Daoy (cell line): ENCODE measurements at places on chromosomes 3 and 15.

DNA sequence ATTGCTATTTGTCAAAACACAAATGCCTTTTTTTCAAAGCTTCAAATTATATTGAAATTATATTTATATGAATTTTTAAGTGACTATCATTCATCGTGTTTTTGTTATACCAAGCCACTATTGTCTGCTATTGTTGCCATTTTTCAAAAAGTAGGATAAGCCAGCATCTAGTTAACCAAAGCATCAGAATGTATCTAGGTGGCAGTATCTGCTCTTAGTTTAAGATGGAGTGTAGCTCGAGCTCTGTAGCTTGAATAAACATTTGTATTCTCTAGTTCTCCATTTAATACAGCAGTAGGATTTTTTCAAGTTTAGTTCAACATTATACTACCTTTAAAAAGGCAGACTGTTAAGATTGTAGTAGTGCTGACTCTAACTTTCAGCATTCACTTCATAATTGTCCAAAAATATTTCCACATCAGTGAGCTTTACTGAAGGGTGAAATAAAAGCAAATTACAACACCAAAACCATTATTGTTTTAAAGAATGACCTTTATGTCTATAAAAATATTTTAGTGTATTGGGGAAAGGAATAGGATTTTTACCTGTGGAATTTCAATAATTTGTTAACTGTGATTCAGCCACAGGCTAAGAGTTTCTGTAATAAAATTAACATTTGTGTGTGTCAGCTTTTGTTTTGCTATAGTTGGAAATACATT is 19.6 kb upstream of the C15orf61 start:
- DNase-seq, result no peak

- no peak for DNase-seq
Observed at GRCh38 chr3:125037498-125038150, 18.2 kb downstream of the HEG1 start.

DNA sequence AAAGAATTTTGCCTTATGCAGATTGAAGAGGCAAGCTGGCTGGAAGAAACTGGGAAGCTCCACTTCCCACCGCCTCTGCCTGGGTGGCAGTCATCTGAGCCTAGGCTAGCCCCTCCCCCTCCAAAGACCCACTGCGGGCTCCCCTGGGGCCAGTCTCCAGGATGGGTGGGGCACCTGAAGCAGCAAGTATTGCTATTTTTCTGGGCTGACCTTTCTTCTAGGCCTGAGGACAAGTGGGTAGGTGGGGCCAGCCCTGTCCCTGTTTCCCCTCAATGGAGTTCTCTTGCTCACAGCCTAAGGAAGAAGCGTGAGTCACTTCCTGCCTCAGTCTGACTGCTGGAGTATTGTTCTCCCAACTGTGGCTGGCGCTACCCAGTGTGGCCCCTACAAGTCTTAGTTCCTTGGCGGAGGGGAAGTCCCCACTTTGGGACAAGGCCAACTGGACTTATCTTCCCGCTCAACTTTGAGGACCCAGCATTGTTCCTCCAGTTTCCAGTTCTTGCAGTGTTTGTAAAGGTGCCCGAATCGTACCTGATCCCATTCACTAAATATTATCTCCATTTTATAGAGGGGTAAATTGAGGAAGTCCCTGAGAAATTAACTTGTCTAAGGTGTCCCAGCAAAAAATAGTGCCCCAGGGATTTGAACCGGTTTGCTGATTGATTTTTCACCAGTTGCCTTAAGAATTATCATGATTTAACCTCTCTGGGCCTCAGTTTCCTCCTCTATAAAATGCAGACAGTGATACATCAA is 1.4 kb downstream of the FURIN start:
- DNase-seq, result peak; percentile 96

- no peak for DNase-seq
Observed at GRCh38 chr15:82103468-82103867, 57.6 kb upstream of the MEX3B start.

GRCh38 chr3:4980229-4981203 is 1.3 kb downstream of the BHLHE40 start:
- DNase-seq, result peak; percentile 93

GRCh38 chr15:39488516-39488915 is 92.4 kb upstream of the THBS1 start:
- no peak for DNase-seq

- peak; percentile 48 for DNase-seq
Observed at GRCh38 chr15:33565094-33565493, 254.3 kb downstream of the RYR3 start.

DNA sequence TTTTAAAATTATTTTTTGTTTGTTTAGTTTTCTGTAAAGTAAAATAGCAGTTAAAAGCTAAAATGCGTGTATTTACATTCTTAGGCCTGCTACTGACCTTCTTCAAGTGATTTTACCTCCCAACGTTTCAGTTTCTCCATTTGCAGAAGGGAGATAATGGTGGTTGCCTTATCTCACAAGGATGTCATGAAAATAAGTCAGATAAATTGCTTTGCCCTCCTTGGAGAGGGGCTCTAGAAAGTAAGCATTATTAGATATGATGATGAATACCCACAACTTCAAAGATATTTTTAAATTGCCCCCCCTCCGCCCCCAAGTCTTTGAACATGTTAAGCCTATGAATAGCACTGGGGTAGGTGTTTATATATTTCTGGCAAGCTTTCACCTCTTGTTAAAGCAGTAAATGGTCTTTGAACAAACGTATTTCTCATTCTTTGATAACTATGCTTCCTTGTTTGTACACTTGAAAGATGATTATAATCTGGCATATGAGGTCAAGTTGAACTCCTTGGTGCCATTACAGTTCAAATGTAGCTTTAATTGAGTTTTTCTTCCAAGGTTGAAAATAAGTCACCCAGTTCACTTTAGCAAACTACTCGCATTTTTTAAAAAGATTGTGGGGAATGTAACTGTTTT is 6.4 kb downstream of the TERC start:
- DNase-seq, result no peak

GRCh38 chr3:85726241-85726640 is 767.5 kb downstream of the CADM2 start:
- no peak for DNase-seq

- DNase-seq, result no peak
Observed at GRCh38 chr15:67161881-67162280, 92.6 kb downstream of the AAGAB start.

DNA sequence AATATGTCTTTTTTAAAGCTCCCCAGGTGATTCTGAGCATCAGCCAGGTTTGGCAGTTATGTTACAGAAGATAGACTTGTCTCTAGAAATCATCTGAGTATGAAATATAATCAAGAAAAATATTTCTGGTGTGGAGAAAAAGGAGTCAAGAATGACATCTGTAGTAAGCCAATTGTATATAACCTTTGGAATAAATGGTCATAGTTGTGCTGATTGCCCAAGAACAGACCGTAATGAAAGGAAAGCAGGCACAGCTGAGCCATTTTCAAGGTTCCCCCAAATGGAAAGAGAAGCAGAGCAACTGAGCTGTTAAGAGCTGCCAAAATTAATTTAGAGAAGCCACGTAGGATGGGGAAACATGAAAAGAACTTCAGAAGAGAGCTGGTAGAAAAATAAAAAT is 26.6 kb downstream of the GOLM2 start:
- no peak for DNase-seq

DNA sequence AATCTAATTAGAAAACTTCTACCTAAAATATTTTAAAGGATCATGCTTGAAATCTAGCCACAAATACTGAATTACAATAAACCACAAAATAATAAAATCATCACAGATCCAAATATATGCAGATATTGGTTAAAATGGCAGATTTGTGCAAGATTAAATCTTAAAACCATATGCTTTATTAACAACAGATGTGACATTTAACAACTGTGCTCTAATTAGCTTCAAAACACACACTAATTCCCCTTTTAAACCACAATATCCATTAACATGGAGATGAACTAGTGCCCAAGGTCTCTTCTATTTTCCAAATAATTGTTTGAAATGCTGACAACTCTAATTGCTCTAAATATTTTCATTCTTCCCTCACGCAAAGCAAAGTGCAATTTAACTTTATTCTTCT is 1530.3 kb downstream of the SI start:
- no peak for DNase-seq

GRCh38 chr15:61049934-61050333 is 179.2 kb downstream of the RORA start:
- DNase-seq, result peak; percentile 71

- DNase-seq, result no peak
Observed at GRCh38 chr15:65264863-65265430, 21.7 kb downstream of the PARP16 start.

- DNase-seq, result no peak
Observed at GRCh38 chr3:110070161-110070916, 733.0 kb upstream of the DPPA4 start.

GRCh38 chr15:89912145-89912673 is 543 bp downstream of the ARPIN start:
- DNase-seq, result peak; percentile 28

DNA sequence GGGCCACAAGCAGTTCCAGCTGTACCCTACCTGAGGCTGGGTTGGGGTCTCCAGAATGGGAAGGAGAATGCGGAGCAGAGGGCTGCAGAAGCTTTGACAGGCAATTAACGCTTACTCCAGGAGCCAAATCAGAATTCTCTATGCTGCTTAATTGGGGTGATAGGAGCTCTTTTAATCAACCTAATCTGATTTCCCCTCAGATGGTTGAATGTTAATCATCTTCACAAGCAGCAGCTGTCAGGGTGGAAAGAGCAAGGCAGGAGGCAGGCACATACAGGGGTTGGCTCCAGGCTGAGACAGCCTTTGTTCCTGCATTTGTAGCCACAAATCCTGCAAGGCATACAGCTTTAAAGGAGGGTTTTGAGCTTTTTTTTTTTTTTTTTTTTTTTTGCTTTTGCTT is 2.6 kb downstream of the CILP start:
- no peak for DNase-seq

GRCh38 chr3:18177271-18177670 is 247.9 kb downstream of the SATB1 start:
- no peak for DNase-seq

DNA sequence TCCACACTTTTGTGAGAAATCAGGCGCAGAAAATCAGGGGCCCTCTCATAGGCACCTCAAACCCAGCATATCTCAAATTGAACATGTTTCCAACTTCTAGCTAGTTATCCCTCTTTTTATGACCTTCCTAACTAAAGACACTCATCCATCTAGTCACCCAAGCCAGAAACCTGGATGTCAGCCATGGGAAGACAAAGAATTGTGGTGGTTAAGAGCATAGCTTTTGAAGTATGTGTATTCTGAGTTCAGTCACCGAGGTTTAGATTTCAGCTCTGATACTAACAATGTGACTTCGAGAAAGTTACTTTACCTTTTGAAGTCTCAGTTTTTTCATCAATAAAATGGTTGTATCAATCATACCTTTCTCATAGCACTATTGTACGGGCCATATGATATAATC is 495.5 kb downstream of the NLGN1 start:
- DNase-seq, result peak; percentile 85

DNA sequence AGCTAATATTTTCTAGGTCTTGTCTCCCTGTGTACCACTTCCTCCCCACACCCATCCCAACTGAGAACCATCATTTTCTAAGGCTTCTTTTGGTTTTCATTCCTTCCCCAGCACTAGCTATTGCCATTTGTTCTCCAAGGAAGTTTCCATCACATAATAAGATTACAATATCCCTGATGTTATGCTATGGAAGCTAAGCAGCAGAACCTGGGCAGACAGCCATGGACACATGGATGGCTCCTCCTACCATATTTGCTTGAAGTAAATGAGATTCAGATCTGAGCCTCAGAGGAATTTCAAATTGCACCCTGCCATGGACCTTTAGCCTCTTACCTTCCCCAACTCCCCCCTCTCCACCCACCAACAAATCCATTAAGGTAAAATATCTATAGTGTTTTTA is 31.5 kb downstream of the GASK1A start:
- no peak for DNase-seq

DNA sequence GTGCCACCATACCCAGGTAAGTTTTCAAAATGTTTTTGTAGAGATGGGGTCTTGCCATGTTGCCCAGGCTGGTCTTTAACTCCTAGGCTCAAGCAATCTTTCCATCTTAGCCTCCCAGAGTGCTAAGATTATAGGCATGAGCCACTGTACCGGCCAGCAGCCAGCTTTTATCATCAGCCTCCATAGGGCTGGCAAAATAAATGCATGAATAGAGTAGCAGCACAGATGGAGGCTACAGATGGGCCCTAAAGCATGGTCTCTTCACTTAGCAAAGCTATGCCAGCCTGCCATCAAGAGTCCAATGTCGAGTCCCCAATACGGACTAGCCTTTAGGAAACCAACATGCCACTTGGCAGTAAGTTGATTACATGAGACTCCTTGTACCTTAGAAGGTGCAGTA is 63.8 kb downstream of the CNTN3 start:
- no peak for DNase-seq

- DNase-seq, result no peak
Observed at GRCh38 chr3:5140230-5140621, 18.1 kb downstream of the ARL8B start.

GRCh38 chr3:22366781-22367180 is 615.8 kb upstream of the ZNF385D start:
- DNase-seq, result no peak

- no peak for DNase-seq
Observed at GRCh38 chr3:160684368-160684740, 7.4 kb downstream of the ARL14 start.

DNA sequence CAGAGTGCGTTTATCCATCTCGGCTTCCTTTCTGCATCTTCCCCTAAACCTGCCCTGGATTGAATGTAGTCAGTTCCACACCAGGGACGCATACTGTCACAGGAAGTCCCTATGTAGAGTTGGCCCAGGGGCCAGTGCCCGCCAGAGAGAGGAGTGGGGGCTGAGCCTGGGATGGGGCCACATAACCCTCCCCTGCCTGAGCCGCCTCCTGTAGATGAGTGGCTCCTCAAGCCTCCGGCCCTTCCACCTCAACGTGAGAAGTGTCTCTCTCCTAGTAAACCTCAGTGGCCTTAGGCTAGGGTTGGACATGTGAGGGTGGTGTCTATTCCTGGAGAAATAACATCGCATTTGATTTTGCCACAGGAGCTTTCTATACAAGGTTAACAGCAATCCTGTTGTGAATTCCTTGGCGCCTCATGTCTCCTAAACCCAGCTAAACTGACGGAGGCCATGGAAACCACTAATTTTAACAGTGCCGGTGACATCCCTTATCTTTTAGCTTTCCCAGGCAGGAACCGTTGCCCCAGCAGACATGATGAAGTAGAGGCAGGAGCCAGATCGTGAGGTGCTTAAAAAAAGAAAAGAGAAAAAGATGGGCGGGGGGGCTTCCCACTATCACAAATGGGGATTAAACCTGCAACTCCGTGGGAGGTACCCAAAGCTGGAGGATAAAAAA is 171.1 kb downstream of the CHDH start:
- DNase-seq, result no peak

DNA sequence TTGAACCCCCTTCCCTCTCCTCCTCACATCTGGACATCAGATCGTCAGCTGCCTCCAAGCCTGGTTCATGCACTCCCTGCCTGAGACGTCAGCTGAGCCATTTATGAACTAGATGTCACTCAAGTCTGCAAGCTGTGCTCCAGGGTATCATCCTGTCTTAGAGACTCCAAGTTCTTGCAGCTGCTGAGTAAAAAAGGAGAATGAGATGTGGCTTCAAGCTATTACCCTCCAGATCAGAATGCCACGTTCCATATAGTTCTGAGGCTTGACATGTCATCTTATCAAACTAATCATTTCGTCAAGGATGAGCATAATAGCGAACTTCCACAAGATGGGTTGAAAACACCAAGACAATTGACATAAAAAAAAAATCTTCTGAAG is 766.3 kb downstream of the TBL1XR1 start:
- DNase-seq, result no peak

- no peak for DNase-seq
Observed at GRCh38 chr3:104520228-104520655, 846.5 kb upstream of the ALCAM start.
